ENCODE measurements at places on chromosomes 4 and X. TPM values are rescaled to one million over a fixed set of nuclear protein-coding genes. Genes with fewer than 3 reads are reported as not detected.

DNA sequence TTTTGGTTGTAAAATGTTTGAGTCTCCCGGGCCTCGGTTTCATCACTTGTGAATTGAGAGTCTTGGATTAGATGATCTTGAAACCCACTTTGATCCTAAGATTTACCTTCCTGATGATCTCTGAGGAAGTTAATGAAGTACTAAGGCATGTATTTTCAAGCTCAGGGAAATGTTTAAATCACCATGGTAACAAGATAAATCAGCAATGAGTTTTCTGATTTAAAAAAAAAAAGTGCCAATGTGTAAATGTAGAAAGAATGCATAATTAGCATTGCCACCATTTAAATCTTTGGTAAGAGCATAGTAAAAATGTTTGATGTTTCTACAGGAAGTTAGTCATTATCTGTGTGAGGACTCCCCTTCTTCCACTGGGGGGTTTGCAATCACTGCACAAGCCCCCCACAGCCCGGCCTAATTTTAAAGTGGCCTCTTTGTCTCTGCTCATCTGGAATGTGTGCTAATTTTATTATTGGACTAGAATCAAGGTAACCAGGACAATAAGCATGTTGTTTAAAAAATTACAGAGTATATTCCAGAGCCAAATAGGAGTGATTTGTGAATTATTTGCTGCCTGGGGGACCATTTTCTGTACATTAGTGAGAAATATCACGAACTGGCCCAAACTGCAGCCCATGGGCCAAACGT is 93.6 kb downstream of the SLC34A2 start:
- no peak overlapping the region for H3K4me3 ChIP-seq
- H3K27ac ChIP-seq, result no peak overlapping the region
- no peak for DNase-seq
- peaks cover 53% of the 10 kb centered on the region for H3K36me3 ChIP-seq
- H3K4me1 ChIP-seq, result peaks cover 14% of the 10 kb centered on the region

DNA sequence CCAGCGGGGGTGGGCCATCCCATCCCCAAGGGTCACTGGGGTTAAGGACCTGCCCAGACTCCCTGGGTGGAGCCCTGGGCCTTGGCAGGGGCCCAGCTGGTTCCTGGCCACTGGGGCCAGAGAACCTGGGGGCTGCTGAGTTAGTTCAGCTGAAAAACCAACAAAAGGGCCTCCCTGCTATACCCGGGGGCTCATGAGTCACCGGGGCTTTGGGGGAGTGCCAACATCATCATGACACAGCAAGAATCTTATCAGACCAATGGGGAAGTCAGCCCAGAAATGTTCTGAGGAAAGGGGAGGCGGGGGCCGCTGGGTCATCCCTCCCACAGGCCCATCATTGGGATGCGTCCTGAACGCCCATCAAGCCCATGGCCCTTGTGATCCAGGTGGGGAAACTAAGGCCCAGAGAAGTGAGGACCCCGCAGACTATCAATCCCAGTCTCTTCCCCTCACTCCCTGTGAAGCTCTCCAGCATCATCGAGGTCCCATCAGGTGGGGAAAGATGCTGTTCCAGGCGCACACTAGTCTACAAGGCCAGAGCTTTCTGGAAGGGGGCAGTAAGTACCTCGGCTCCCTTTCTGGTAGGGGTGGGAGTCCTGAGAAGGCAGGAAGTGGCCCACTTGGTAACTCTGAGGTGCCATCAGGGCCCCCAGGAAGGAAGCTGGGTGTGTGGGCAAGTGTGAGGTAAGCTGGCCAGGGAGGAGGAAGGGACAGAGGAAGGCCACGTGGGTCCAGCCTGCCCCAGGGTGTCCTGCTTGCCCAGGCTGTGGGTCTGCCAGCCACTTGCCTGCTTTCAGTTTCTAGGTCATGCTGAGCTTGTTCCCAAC is 4.5 kb downstream of the G6PD start:
- no peak overlapping the region for H3K4me3 ChIP-seq
- peaks cover 41% of the 10 kb centered on the region for H3K4me1 ChIP-seq

USP51 gene
- total RNA-seq, result 3.2 TPM

DNA sequence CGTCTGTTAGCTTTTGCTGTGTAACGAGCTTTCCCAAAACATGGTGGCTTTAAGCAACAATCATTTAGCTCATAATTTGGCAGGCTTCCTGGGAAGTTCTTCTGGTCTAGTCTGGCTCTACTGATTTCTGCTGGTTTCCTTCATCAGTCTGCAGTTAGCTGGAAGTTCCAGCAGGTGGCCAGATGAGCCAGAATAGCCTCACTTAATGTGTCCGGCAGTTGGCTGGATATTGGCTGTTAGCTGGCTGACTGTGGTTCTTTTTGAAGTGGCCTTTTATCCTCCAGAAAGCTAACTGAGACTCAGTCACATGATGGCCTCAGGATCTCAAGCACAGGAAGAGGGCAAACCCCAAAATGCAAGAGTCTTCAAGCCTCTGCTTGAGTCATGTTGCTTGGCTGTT is 34.9 kb downstream of the FTHL17 start:
- no peaks in the 10 kb centered on the region for H3K4me1 ChIP-seq
- no peak overlapping the region for H3K27ac ChIP-seq
- peak; percentile 26 for DNase-seq
- H3K27me3 ChIP-seq, result no peaks in the 10 kb centered on the region
- no peaks in the 10 kb centered on the region for H3K36me3 ChIP-seq

- H3K27me3 ChIP-seq, result no peaks in the 10 kb centered on the region
- H3K27ac ChIP-seq, result no peak overlapping the region
- DNase-seq, result no peak
- H3K4me1 ChIP-seq, result peaks cover 6% of the 10 kb centered on the region
- H3K4me3 ChIP-seq, result no peak overlapping the region
Observed at GRCh38 chr4:77581724-77582123, 23.9 kb upstream of the CXCL13 start.

DNA sequence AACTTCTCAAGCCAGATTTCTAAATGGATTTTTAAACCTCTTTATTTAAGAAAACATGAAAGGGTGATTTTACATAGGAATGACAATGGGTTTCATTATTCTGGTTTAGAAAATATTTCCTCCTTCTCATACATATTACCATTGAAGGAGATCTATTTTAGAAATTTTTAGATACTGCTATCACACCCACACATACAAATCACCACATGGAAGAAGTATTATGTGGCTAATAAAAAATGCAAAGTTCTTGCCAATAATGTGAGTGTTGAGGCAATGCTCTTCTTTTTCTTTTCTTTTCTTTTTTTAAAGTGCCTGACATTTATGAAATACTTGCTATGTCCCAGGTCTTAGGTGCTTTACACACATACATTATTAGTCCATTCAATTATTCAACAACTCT is 6.8 kb downstream of the STAP1 start:
- peak overlapping the region; percentile 65 for H3K27ac ChIP-seq
- peaks cover 46% of the 10 kb centered on the region for H3K4me1 ChIP-seq
- no peak for DNase-seq
- H3K27me3 ChIP-seq, result no peaks in the 10 kb centered on the region
- peaks cover 9% of the 10 kb centered on the region for H3K36me3 ChIP-seq
- H3K4me3 ChIP-seq, result no peak overlapping the region

DNA sequence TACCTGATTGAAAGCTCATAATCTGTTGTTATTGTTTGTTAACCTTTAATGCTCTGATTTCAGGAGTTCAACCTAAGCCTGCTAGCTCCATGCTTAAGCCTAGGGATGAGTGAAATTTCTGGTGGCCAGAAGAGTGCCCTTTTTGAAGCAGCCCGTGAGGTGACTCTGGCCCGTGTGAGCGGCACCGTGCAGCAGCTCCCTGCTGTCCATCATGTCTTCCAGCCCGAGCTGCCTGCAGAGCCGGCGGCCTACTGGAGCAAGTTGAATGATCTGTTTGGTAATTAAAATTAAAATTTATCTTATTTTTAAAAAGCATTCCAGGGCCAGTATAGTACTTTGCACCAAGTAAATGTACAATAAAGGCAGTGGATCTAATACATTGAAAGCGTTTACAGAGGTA is 37.1 kb upstream of the MSANTD1 start:
- DNase-seq, result no peak
- no peaks in the 10 kb centered on the region for H3K36me3 ChIP-seq
- no peaks in the 10 kb centered on the region for H3K4me1 ChIP-seq
- H3K27ac ChIP-seq, result no peak overlapping the region

PCDH10 gene
- not detected for total RNA-seq

DNA sequence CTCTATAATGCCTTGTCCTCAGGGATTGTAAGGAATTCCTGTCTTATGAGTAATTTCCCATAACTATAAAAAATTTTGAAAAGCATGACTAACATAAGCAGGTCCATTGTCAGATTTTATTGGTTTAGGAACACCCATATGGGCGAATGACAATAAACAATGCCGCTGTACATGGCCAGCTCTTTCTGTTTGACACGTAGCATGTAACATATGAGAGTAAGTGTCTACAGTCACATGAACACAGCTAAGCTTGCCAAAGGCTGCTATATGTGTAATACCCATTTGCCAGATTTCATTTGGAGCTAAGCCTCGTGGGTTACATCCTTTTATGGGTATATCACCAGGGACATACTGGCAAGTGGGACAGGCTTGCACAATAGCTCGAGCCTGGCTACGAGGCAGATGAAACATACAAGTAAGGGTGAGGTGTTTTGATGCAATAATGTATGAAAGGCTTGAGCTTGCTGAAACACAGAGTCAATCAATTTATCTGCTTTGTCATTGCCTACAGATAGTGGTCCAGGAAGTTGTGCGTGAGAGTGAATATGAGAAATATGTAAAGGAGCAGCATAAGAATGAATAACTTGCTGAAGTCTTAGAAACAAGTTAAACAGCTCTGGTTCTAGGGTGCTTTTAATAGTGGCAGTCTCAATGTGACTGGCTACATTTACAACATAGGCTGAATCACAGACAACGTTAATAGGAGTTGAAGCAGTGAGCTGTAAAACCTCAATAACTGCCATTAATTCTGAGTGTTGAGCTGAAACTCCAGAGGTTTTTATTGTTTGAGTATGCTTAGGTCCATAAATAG is 67.4 kb upstream of the UGT2B10 start:
- no peaks in the 10 kb centered on the region for H3K27me3 ChIP-seq
- no peaks in the 10 kb centered on the region for H3K4me1 ChIP-seq
- H3K4me3 ChIP-seq, result no peak overlapping the region

GLOD5 gene
- not detected for total RNA-seq

FGFR3 gene
- total RNA-seq, result not detected

Data from B cell (primary cell).